Naive B cell (primary cell): ENCODE measurements at places on chromosomes 6 and 20.

DNA sequence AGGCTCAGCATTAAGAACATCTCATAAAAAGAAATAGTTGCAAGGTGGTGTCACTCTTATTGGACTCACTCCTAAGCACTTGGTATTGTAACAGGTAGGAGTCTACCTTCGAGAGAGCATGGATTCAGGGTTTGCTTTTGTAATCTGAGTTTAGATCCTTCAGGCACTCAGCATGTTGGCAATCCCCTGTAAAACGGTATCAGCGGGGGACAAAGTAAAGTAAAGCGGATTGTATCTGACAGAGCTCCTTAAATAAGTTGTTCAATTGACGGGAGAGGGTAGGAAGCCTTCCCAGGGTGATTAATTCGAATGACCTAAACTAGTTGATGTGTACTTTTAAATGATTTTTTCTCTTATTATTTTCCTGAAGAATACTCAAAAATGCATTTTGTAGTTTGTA is 869.8 kb upstream of the EPHA7 start:
- no peak overlapping the region for H3K4me3 ChIP-seq
- H3K36me3 ChIP-seq: no peaks in the 10 kb centered on the region
- no peak overlapping the region for H3K27ac ChIP-seq

DNA sequence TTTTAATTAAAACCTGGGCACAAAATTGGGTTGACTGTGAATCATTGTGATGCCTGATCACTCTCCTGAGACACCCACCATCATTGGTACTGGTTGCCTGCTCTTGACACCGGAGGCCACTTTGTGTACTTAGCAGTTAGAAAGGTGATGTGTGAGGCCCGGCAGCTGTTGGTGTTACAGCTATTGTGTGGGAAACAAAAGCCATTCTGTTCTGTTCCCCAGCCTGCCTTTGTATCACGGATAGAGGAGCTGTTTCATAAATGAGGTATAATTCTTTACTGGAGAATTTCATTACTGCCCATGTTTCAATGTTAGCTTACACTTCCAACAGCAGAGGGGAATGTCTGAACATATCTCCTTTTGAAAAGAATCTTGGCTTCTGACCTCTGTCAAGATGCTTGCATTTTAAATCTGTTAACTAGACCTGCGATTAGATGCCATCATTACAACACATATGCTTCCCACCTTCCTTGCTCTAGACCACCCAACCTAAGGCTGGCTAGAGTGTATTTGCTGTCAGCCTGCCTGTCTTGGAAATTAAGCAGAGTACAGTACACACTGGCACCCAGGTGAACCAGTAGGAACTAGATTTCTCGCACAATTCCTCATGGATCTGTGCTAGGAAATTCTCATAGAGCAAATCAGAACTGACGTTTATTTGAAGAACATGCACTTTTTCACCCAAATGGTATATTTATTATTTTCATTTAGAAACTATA is 142.4 kb upstream of the INSM1 start:
- no peak overlapping the region for H3K27ac ChIP-seq
- DNase-seq: no peak
- no peaks in the 10 kb centered on the region for H3K4me1 ChIP-seq
- H3K4me3 ChIP-seq: no peak overlapping the region
- peaks cover 5% of the 10 kb centered on the region for H3K27me3 ChIP-seq
- H3K36me3 ChIP-seq: no peaks in the 10 kb centered on the region

GRCh38 chr20:57753332-57754164 is 43.7 kb upstream of the PMEPA1 start:
- peaks cover 24% of the 10 kb centered on the region for H3K27me3 ChIP-seq
- no peak for DNase-seq
- H3K4me3 ChIP-seq: no peak overlapping the region
- H3K4me1 ChIP-seq: peaks cover 17% of the 10 kb centered on the region
- peaks cover 8% of the 10 kb centered on the region for H3K36me3 ChIP-seq
- H3K27ac ChIP-seq: no peak overlapping the region

DNA sequence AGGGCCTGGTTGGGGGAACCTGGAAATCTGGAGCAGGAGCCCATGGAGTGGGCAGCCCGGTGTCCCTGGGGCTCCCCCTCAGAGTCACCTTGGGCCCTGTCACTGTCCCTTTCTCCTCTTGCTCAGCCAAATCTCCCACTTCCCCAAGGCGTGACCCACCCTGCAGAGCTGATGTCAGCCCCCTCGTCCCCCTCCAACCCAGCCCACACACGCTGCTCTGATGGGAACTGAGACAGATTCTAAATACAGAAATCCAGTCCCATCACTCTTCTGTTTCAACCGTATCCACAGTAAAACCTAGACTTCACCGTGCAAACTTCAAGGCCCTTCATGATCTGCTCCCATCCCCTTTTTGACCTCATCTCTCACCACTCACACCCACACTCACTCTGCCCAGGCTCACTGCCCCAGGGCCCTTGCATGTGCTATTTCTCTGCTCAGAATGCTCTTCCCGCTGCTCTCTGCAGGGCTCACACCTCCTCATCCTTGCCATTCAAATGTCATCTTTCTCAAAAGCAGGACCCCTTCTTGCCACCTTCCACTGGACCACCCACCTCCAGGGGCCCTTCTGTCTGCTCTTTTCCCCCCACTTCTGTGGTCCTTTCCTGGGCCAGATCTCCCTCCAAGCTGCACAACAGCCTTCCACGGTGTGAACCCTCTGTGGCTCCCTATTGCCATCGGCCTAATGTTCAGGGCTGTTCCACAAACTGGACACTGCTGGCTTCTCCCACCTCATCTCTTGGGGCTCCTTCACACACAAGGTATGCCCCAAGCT is 16.6 kb downstream of the TGM2 start:
- H3K27me3 ChIP-seq: peaks cover 16% of the 10 kb centered on the region
- H3K4me3 ChIP-seq: no peak overlapping the region
- no peak for DNase-seq
- no peaks in the 10 kb centered on the region for H3K36me3 ChIP-seq

DNA sequence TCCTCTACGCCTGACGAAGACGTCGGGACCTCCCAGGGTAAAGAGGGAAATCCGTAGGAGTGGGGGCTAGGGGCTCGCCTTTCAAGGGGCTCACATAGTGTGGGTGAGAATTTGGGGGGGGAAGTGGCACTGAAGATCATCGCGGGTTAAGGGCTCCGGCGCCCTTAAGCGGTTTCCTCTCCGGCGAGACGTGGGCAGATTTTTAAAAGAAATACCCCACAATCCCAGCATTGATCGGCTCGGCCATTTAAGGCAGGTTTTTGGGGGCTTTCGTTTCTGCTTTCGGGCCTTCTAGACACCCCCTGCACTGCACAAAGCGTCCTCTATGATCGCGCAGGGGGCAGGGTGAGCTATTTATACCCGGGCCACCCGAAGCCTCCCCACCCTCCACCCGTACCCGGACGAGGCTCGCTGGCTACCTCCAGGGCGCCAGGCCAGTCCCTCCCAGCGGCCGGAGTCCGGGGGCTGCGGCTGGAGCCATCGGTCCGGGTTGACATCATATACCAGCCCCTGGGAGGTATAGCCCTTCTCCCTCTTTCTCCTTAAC is 1.2 kb downstream of the NKX2-2 start:
- H3K27me3 ChIP-seq: peaks cover 43% of the 10 kb centered on the region
- no peak for DNase-seq
- peak overlapping the region; percentile 32 for H3K4me3 ChIP-seq
- H3K4me1 ChIP-seq: peaks cover 45% of the 10 kb centered on the region
